Activated naive CD4-positive, alpha-beta T cell treated with Interleukin-2 at 50 U/mL for 16 hours (primary cell): ENCODE measurements at places on chromosomes 3 and 15.

DNA sequence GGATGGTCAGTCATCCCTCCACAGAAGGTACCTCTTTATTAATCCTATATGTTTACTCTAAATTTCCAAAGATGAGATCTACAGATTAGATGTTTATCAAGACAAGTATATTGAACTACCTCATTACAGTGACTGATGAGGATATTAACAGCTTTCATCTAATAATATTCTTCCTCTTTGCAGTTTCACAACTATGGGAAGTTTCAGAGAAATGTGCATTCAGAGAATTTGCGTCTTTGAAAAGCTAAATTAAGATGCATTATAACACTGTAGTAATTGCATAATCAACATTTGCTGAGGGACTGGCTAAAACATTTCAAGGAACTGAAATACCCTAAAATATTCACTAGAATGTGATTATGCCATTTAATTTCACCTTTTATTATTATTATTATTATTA is 46.7 kb downstream of the MCF2L2 start:
- DNase-seq = no peak

DNA sequence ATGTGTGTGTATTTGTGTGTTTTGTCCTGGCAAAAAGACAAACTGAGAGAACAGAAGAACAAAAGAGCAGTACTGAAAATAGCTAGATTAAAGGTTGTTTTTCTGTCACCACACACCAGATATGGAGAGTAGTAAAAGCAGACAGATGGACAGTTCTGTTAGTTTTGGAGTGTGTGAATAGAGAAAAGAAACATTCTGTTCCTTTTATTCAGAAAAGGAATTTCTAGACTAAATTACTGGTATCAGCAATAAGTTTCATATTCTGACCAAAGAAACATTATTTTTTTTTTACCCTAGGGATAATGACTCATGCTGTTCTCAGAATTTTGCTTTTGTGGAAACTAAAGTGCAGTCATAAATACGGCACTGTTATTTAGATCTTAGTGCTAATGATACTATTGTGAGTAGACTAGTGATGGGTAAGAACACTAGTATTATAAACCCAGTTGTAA is 32.9 kb downstream of the PIK3CA start:
- DNase-seq = no peak

GRCh38 chr3:184769382-184770170 is 42.4 kb upstream of the VPS8 start:
- no peak for DNase-seq

- DNase-seq = no peak
These were observed 36.4 kb upstream of the ESYT3 start for GRCh38 chr3:138397983-138398382.

DNA sequence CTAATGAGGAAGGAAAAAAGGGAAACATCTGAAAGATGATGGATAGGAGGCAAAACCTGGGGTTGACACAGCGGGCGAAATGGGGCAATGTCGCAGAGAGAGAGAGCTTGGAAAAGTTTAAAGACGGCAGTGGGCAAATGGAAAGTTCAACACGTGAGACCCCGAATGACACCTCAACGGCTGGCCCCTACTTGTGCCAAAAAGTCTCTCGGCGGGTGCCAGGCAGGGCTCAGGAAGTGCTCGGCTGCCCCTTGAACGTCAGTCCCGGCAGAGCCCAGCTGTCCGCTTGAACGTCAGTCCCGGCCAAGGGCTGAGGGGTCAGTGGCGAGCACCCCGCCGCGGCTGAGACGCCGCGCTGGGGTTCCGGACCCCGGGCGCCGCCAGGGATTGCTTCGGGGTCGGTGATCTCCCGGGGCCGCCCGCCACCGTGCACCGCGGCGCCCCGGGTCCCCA is 658 bp downstream of the EOGT start:
- no peak for DNase-seq
